ENCODE measurements at places on chromosomes 13 and 19.

- DNase-seq, result no peak
Observed at GRCh38 chr13:80201694-80202468, 139.0 kb downstream of the SPRY2 start.

DNA sequence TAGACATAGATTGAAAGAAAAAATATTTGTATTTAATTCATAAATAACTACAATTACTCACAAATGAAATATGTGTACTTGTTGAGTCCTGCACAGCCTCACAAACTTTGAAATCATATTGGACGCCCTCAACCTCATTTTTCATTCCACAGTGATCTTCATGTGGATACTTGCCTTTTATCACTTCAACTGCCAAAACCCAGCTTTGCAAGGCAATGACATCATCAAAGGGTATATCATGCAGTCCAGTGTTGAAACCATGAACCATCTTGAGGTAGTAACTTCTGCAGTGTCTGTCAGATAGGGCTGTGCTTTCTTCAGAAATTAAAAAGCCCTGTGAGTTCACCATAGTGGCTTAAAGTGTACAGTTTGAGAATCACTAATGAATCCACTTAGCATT lies 82.2 kb downstream of the HS6ST3 start:
- no peak for DNase-seq

GRCh38 chr13:107765724-107766401 lies 449.5 kb downstream of the LIG4 start:
- DNase-seq, result no peak

DNA sequence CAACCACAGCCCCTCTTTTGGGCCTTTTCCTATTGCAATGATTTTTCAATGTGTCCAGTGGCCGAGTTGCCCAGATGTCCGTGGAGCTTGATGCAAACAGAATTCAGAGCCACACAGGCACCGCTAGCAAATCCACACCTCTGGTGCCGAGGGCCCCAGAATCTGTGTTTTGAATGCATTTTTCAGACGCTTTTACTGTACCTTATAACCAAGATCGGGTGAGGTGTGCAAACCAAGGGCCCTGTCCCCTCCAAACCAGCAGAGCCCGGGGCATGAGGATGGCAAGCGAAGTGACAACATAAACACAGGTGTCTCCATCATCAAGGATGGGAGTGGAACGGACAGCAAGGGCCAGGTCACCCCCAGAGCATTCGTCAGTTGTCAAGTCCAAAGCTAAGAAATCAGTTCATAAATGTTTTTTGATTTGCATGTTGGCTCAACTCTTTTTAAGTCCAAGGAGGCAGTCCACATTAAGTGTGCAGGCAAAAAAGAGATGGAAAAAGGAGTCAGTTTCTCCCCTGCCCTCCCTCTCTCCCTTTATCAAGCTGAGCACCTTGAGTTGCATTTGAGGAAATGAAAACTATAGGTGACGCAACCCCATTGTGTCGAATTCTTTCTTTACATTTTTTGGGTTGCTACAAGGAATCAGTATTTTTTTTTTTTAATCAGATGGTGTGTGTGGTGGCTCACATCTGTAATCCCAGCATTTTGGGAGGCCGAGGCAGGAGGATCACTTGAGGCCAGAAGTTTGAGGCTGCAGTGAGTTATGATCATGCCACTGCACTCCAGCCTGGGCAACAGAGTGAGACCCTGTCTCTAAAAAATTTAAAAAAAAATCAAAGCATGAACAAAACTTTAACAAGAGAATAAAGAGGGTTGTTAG lies 2.9 kb downstream of the CCDC8 start:
- DNase-seq, result no peak

- DNase-seq, result no peak
Observed at GRCh38 chr13:111472083-111472482, 151.6 kb downstream of the TEX29 start.

- no peak for DNase-seq
Observed at GRCh38 chr13:94317063-94317491, 162.4 kb downstream of the DCT start.

DNA sequence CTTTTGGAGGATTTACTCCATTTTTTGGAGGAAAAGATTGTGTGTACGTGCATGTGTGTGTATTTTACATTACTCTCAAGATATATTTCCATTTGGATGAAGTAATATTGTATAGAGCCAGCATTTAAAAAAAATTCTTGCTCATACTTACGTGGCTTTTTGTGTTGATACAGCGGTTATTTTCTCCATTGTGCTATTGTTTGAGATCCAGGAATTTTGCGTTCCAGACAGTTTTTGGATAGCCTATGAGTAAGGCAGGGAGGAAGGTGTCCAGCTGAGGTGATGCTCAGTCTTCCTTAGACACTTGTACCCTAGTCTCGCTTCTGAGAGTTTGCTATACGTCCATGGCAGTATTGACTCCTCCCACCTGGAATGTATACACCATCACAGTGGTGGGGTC lies 92.2 kb upstream of the ARHGEF7 start:
- DNase-seq, result no peak

- DNase-seq, result peak; percentile 86
Observed at GRCh38 chr13:49495783-49496762, at the start of gene PHF11. Gene PHF11, plus strand, starts transcription at chr13:49495953. Its CDS starts 49 bp downstream, at chr13:49496002.

- DNase-seq, result peak; percentile 76
Observed at GRCh38 chr13:74287724-74288169, 153.5 kb upstream of the KLF12 start.

DNA sequence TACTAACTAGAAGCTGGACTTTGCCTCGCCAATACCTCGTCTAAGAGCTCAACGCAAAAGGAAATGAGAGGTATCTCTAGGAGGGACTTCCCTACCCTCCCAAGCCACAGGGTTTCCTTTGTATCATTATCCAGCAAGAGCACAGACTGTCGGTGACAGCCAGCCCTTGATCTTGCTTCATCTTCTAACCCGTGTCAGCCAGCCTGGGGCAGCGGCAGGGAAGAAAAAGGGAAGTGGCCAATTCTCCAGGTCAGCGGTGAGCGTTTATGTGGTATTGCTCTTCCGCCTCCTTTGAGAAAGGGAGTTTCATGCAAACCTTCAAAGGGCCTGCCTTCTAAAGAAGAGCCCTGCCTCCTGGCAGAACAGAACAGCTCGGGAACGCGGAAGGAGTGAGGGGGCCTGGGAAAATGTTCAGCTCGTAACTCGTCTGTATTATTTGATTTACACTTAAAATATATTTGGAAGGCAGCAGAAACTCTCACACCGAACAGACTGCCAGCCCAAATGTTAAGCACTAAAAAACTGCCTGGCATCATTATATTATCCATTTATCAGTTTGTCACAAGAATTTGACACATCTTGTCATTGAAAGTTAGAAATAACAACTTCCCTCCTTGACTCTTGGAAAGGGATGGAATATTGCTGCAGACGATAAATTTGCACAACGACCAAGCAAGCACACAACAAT lies 41.8 kb downstream of the EFNB2 start:
- DNase-seq, result no peak

DNA sequence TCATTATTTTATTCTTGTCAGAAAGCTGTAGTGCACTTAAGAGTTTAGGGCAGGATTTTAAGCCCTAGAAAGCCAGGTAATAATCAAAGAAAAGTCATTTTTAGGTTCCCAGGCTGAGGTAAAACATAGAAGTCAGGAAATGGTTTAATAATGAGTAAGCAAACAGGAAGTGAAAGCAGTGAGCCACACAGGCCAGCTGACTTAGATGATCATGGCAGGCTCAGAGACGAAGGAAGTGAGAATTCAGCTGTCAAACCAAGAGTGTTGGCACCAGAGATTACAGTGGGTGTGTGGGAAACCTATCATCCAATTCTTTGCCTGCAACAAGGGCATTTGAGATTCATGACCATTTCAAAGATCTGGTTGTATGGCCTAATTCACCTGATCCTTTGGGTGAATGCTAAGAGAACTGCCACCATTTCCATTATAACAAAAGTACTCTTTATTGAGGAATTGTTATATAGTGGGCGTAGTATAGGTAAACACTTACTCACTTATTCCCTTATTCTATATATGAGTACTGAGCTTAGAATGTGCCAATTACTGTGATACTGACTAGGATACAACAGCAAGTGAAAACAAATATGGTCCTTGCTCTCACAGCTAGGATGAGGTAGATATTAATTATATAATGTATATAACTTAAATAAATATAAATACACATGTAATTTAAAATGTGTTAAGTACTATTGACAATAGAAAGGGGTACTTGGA lies 103.7 kb upstream of the EDNRB start:
- no peak for DNase-seq

GRCh38 chr13:49046002-49046401 lies 70.3 kb downstream of the FNDC3A start:
- no peak for DNase-seq

GRCh38 chr19:46186717-46187101 lies 38.7 kb downstream of the IGFL2 start:
- DNase-seq, result no peak

DNA sequence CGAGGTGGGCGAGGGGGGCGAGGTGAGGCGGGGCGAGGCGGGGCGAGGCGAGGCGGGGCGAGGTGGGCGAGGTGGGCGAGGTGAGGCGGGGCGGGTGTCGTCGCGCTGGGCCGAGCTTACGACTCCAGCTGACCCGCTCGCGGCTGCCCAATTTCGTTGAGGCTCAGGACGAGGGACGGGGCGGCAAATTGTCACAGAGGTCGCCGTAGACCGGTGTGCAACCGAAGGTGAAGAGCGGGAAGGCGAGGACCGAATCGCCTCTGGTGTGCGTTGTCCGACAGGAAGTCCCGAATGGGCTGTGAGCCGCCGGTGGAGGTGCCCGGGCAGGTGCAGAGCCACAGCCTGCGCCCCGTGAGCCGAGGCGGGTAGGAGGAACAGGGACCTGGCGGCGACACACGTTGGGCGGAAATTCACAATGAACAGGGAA lies at the start of gene LACC1:
TSS of gene LACC1 (plus strand) at position 150 of the 427 bp plus-strand sequence. CDS start 1,082 bp downstream, outside the sequence.
- peak; percentile 51 for DNase-seq

GRCh38 chr13:29817604-29818378 lies 32.6 kb downstream of the UBL3 start:
- no peak for DNase-seq

All from activated T-cell treated with anti-CD3 and anti-CD28 coated beads, Interleukin-2, amount 50 U/mL, for 1 hour (primary cell).